Stomach (tissue), 19 donors: ENCODE measurements at places on chromosomes 5 and 9. TPM values are rescaled to one million over a fixed set of nuclear protein-coding genes. Genes with fewer than 3 reads are reported as not detected.

- no peak for DNase-seq
- no peaks in the 10 kb centered on the region for H3K36me3 ChIP-seq
- H3K27me3 ChIP-seq, result no peaks in the 10 kb centered on the region
- no peak overlapping the region for H3K27ac ChIP-seq
- no peak overlapping the region for H3K4me3 ChIP-seq
- no peaks in the 10 kb centered on the region for H3K4me1 ChIP-seq
Observed at GRCh38 chr5:2896371-2897275, 145.1 kb upstream of the IRX2 start.

DNA sequence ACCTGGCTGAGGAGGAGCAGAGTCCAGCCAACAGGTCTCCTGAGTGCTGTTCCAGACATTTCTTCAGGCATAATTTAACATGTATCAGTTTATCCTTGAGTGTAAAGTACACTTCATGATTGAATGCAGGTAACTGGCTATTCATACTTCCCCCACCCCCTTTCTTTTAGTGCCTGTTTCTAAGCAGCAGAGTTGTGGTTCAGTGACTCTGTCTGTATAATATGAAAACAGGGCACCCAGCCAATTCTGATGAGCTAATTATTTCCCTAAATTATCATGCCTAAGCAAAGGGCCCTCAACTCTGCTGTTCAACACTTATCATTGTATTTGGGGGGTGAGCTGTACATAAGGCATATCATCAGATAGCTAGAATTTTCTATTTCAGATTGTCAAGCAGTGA is 51.9 kb upstream of the ZSWIM6 start:
- DNase-seq, result no peak
- no peaks in the 10 kb centered on the region for H3K36me3 ChIP-seq
- H3K27ac ChIP-seq, result no peak overlapping the region
- no peak overlapping the region for H3K4me3 ChIP-seq

- H3K4me3 ChIP-seq, result no peak overlapping the region
- no peak overlapping the region for H3K27ac ChIP-seq
- no peaks in the 10 kb centered on the region for H3K27me3 ChIP-seq
- no peak for DNase-seq
- H3K4me1 ChIP-seq, result peaks cover 3% of the 10 kb centered on the region
- no peaks in the 10 kb centered on the region for H3K36me3 ChIP-seq
Observed at GRCh38 chr5:116375926-116376325, 198.7 kb downstream of the SEMA6A start.

DNA sequence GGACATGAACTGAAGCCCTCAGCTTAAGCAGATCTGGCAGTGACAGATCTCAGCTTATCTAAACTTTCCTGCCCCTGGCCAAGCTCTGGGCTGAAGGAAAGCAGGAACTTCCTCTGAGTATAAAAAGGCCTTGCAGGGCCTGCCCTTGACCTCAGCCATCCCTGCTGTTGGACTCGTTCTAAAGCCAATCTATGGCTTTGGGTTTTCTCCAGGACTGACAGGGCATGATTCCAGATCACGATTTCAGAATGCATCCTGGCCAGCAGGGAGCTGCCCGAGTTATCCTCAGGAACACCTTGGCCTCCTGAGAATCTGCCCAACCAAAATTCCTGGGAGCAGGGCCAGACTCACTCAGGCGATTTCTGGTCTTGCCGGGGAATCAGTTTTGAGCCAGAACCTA is 502.7 kb downstream of the TLE4 start:
- no peak overlapping the region for H3K4me3 ChIP-seq
- peak; percentile 26 for DNase-seq
- H3K36me3 ChIP-seq, result no peaks in the 10 kb centered on the region
- H3K4me1 ChIP-seq, result peaks cover 6% of the 10 kb centered on the region

Gene SLCO6A1
- not detected for total RNA-seq

DNA sequence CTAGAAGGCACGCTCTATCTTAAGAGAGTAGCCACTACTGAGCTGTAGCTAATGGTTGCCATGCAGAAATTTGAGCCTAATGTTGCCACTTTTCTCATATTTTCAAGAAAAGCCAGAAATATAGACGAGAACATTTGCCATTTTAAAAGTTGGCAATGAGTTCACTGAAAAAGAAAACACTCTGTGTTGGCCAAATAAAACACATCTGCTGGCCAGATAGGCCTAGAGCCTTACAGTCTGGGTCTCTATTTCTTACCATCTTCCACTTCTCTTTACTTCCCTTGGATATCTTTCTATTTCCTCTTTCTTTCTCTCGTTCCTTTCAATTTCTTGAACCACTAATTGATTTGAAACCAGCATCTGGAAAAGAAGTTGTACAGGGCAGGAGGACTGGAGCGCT is 36.6 kb upstream of the VCAN start:
- no peak for DNase-seq
- H3K27ac ChIP-seq, result no peak overlapping the region
- no peaks in the 10 kb centered on the region for H3K27me3 ChIP-seq
- no peaks in the 10 kb centered on the region for H3K36me3 ChIP-seq
- H3K4me3 ChIP-seq, result no peak overlapping the region

- peaks cover 13% of the 10 kb centered on the region for H3K36me3 ChIP-seq
- H3K27ac ChIP-seq, result no peak overlapping the region
- DNase-seq, result no peak
- no peaks in the 10 kb centered on the region for H3K27me3 ChIP-seq
Observed at GRCh38 chr9:127697575-127697974, 9.2 kb upstream of the CFAP157 start.

Gene SLC46A2
- total RNA-seq, result not detected

DNA sequence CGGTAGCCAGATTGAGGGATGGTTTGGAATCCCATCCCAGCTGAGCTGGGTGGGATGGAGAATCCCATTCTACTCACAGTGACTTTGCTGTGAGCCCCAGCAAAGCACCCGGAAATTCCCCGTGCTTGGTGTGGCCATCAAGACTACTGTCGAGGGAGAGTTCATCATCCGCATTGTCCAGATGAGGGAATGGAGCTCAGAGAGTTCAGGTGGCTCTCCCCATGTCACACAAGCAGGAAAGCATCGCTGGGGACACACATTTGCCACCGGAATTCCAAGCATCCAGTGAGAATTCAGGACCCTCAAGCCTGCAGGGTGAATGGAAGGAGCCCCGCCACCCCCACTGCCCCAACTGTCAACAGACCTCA is 54.4 kb downstream of the HRH2 start:
- peaks cover 13% of the 10 kb centered on the region for H3K27me3 ChIP-seq
- H3K27ac ChIP-seq, result no peak overlapping the region
- no peaks in the 10 kb centered on the region for H3K36me3 ChIP-seq
- H3K4me1 ChIP-seq, result peaks cover 28% of the 10 kb centered on the region
- H3K4me3 ChIP-seq, result no peak overlapping the region

- H3K4me1 ChIP-seq, result no peaks in the 10 kb centered on the region
- no peak for DNase-seq
- H3K36me3 ChIP-seq, result no peaks in the 10 kb centered on the region
- no peaks in the 10 kb centered on the region for H3K27me3 ChIP-seq
- no peak overlapping the region for H3K4me3 ChIP-seq
Observed at GRCh38 chr9:133880851-133881661, 111.1 kb downstream of the VAV2 start.

- peaks cover 30% of the 10 kb centered on the region for H3K27me3 ChIP-seq
- peak overlapping the region; percentile 94 for H3K27ac ChIP-seq
- peaks cover 23% of the 10 kb centered on the region for H3K4me1 ChIP-seq
Observed at GRCh38 chr9:95506428-95506677, 10.4 kb downstream of the PTCH1 start.

GRCh38 chr5:136052692-136053335 is 24.0 kb downstream of the TGFBI start:
- H3K27me3 ChIP-seq, result no peaks in the 10 kb centered on the region
- no peak overlapping the region for H3K4me3 ChIP-seq
- H3K36me3 ChIP-seq, result peaks cover 27% of the 10 kb centered on the region
- peaks cover 11% of the 10 kb centered on the region for H3K4me1 ChIP-seq

Gene JAKMIP2
- total RNA-seq, result 2.7 TPM

DNA sequence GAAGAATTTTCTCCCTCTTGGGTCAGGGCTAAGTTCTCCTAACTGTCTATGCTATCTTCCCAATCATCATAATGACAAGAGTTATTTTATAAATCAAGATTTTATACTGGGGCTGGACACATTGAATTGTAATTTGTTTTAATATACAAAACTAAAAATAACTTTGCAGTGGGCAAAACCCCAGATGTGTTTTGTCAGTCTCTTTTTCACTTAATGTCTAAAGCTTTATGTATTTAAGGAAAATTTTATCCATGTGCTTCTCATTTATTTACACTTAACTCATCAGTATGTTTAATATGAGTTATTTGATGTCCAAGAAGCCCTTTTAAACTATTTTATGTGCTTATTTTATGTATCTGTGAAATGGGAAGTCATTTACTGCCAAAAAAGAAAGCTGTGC is 362.8 kb upstream of the ADAMTSL1 start:
- no peaks in the 10 kb centered on the region for H3K36me3 ChIP-seq
- H3K27me3 ChIP-seq, result no peaks in the 10 kb centered on the region

Gene SLC35A4
- 45.5 TPM for total RNA-seq

Gene FLT4
- total RNA-seq, result 1.6 TPM

DNA sequence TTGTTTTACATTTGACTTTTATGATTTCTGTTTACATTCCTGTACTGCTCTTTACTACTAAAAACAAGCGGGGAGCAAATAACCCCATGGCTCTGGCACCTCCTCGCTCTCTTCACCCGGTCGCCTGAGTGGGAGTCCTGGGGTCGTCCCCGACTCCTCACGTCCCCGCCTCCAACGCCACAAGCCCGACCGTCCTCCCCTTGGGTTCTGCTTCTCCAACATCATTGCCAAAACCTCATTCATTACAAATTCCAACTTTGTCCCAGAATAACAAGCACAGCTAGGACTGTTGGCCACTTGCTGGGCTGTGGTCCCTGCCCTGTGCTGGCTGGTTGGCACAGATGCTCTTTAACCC is 35.1 kb downstream of the MRPL36 start:
- no peak overlapping the region for H3K4me3 ChIP-seq
- DNase-seq, result no peak
- H3K27me3 ChIP-seq, result peaks cover 72% of the 10 kb centered on the region
- H3K27ac ChIP-seq, result no peak overlapping the region
- H3K4me1 ChIP-seq, result no peaks in the 10 kb centered on the region

DNA sequence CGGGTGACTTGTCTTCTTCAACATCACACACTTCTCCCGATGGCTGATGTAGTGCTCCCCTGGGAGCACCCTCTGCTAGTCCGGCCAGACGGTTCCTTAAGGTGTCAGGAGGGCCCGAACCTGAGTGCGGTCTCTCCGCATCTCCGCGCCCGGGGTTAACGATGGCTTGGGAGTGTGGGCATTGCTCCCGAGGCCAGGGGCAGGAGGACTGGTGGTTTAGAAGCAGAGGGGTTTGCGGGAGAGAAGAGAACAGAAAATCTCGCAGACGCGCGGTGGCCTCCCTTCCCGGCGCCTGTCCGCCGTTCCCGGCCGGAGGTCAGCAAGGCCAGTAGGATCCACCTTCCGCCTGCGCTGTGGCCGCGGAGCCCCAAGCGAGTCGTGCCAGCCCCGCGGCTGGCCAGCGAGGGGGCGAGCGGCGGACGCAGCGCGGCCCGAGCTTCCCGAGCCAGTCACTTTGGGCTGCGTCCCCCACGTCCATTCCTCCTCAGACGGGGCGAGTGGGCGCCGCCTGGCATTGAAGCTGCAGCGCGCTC is 700 bp downstream of the CDO1 start:
- H3K4me3 ChIP-seq, result peak overlapping the region; percentile 60
- peaks cover 25% of the 10 kb centered on the region for H3K27me3 ChIP-seq
- H3K4me1 ChIP-seq, result peaks cover 18% of the 10 kb centered on the region
- DNase-seq, result no peak
- H3K36me3 ChIP-seq, result no peaks in the 10 kb centered on the region
- H3K27ac ChIP-seq, result no peak overlapping the region

- no peak overlapping the region for H3K27ac ChIP-seq
- DNase-seq, result no peak
- H3K27me3 ChIP-seq, result peaks cover 34% of the 10 kb centered on the region
- peaks cover 38% of the 10 kb centered on the region for H3K4me1 ChIP-seq
- no peak overlapping the region for H3K4me3 ChIP-seq
Observed at GRCh38 chr5:610011-610743, 2.0 kb upstream of the CEP72 start.

- no peak for DNase-seq
- no peaks in the 10 kb centered on the region for H3K36me3 ChIP-seq
- no peak overlapping the region for H3K27ac ChIP-seq
Observed at GRCh38 chr5:155113888-155114287, 100.3 kb downstream of the KIF4B start.

- no peaks in the 10 kb centered on the region for H3K36me3 ChIP-seq
- no peaks in the 10 kb centered on the region for H3K27me3 ChIP-seq
- DNase-seq, result no peak
- no peak overlapping the region for H3K27ac ChIP-seq
Observed at GRCh38 chr5:63655043-63655442, 307.2 kb downstream of the HTR1A start.

Gene KIF12
- total RNA-seq, result 37.4 TPM

GRCh38 chr9:21549251-21549765 is 67.2 kb upstream of the IFNE start:
- no peaks in the 10 kb centered on the region for H3K36me3 ChIP-seq
- H3K27ac ChIP-seq, result peak overlapping the region; percentile 76
- no peaks in the 10 kb centered on the region for H3K27me3 ChIP-seq
- H3K4me3 ChIP-seq, result no peak overlapping the region
- peak; percentile 85 for DNase-seq

- H3K27ac ChIP-seq, result no peak overlapping the region
- H3K4me1 ChIP-seq, result no peaks in the 10 kb centered on the region
- no peaks in the 10 kb centered on the region for H3K27me3 ChIP-seq
- no peak overlapping the region for H3K4me3 ChIP-seq
- H3K36me3 ChIP-seq, result peaks cover 99% of the 10 kb centered on the region
Observed at GRCh38 chr5:57258052-57258451, 84.2 kb downstream of the GPBP1 start.

GRCh38 chr9:17293685-17294084 is 158.8 kb downstream of the CNTLN start:
- no peaks in the 10 kb centered on the region for H3K27me3 ChIP-seq
- H3K27ac ChIP-seq, result no peak overlapping the region
- no peaks in the 10 kb centered on the region for H3K4me1 ChIP-seq

DNA sequence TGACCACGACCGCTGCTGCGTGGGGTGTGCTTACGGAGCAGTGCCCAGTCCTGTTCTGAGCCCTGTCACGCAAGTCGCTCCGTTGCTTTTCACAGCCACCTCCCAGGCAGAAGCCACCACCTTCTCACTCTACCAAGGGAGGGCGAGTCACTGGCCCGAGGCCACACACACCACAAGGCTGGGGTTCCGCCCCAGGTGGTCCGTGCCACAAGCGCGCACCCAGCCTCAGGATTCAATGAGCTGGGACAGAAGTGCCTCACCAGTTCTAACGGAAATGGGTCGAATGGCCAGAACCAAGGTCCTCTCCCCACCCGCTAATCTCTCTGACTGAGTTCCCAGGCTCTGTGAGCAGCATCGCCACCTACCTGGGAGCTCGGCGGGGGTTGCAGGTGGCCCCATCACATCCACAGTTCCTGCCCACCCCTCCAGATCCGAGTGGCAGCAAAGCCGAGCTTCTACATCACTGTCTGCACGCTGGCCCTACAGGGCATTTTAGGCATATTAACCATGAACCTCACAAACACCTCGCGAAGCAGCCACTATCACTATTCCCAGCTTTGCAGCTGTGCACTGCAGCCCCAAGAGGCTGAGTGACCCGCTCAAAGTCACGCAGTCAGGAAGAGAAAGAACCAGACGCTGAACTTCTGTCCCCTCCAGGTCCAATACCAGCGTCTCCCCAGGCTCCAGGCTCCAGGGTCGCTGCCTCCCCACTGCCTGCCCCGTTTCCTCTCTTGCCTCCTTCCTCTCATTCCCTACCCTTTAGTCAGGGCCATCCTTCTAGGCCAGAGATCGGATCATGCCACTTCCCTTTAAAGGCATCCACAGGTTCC is 92.1 kb upstream of the PHYKPL start:
- H3K27ac ChIP-seq, result peak overlapping the region; percentile 84
- peaks cover 7% of the 10 kb centered on the region for H3K4me1 ChIP-seq
- H3K4me3 ChIP-seq, result no peak overlapping the region
- H3K27me3 ChIP-seq, result no peaks in the 10 kb centered on the region
- DNase-seq, result no peak
